Stimulated activated CD4-positive, alpha-beta T cell treated with anti-CD3 and anti-CD28 coated beads, Interleukin-1b, Interleukin-23, amount 100 ng/mL, for 4 hours (primary cell): ENCODE measurements at places on chromosomes 4 and X.

DNA sequence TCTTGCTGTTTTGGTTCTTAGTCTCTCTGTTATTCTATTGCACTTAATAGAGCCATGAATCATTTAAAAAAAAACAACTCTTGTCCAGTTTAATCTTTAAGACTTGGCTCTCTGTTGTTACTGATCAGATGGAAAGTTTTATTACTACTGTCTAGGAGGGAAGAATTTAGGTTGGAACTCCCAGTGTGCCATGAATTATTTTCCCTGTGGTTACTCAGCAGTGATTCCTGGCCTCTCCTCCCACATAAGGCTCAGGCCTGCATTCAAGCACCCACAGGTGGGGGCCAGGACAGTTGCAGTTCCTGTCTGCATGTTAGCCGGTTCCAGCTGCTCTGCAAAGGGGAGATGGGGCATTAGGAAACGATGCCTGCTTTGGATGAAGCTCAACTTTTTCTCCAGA, 29.8 kb upstream of the ESX1 start:
- DNase-seq = no peak

DNA sequence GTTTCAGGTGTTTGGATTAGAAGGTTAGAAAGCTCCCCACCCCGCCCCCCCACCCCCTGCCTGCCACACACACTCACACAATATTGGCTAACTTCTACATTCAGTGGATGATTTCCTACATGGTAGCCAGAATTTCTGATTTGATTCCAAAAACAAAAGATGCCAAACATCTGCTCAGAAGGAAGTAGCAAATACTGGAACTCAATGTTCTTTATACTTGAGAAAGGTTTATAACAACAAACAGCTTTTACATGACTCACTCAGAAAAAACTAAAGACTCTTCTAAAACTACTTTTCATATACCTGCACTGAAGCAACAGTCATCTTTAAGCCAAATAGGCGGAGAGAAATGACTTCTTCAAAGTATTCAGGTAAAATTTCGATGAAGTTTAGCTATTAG, 750.5 kb upstream of the POU3F4 start:
- no peak for DNase-seq

DNA sequence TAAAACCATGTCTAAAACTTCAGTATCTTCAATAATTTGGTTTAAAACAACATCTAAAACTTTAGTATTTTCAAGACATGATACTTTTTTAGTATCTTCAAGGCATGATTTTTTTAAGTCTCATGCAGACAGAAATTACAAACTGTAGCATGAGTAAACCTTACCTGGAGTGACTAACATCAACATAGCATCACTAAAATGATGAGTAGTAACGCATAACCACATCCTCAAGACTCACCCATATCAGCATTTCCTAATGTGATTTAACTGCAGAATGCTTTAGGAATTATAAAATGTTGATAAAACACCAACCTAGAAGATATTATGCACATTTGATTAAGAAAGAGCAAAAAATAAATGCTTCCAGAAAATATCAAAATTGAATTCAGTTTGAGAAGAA, 19.7 kb upstream of the EDNRA start:
- no peak for DNase-seq

GRCh38 chrX:118702741-118703140, 24.7 kb upstream of the IL13RA1 start:
- no peak for DNase-seq

GRCh38 chr4:17236686-17237085, 275.2 kb downstream of the QDPR start:
- no peak for DNase-seq

DNA sequence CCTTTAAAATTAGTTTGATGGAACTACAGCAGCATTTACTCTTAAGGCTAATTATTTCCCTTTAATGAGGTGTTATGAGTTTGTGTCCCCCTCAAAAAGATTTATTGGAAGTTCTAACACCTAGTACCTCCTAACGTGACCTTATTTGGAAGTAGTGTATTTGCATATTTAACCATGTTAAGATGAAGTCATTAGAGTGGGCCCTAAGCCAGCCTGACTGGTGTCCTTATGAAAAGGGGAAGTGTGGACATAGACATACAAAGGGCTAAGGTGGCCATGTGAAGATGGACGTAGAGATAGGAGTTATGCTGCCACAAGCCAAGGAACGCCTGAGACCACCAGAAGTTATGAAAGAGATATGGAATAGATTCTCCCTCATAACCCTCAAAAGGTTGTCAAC, 985.4 kb upstream of the INTU start:
- DNase-seq = no peak

DNA sequence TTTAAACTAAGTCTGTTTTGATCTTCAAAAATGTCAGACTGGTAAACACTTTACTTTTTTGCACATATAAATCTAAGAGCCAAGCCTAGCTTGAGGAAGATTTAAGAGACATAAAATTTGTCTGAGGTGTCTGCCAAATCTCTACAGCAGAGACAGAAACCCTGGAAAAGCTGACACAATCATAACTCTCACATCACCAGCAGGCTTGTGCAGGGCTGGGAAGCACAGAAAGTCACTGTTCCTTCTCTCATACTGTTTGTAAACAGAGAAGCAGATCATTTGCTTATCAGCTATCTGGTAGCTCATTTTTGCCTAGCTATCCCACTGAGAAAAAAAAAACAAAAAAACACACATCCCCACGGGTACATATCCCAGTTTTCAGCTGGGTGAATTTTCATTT, 7.0 kb downstream of the ENOX2 start:
- no peak for DNase-seq

GRCh38 chr4:163702736-163703135, 208.2 kb downstream of the TMA16 start:
- no peak for DNase-seq

GRCh38 chr4:147707892-147708672, 23.8 kb upstream of the ARHGAP10 start:
- DNase-seq = no peak

- no peak for DNase-seq
These were observed 236.9 kb upstream of the EMCN start for GRCh38 chr4:100754751-100755150.

DNA sequence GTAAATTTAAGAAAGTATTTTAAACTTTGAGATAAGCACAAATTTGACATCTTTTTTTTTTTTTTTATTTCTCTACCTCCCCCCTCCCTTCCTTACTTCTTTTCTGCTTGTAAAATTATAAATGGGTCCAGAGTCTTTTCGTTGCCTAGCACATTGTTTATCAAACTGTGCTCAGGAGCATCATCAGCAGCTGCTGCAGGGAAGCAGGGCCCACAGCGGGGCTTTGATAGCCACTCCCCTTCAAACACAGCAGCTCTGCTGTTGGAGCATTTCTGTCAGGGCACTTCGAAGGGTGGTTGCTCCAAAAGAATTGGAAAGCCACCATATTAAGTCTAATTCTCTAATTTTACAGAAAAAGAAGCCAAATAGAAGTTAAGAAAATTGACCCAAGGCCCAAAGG, 588.3 kb downstream of the SPRY1 start:
- no peak for DNase-seq

DNA sequence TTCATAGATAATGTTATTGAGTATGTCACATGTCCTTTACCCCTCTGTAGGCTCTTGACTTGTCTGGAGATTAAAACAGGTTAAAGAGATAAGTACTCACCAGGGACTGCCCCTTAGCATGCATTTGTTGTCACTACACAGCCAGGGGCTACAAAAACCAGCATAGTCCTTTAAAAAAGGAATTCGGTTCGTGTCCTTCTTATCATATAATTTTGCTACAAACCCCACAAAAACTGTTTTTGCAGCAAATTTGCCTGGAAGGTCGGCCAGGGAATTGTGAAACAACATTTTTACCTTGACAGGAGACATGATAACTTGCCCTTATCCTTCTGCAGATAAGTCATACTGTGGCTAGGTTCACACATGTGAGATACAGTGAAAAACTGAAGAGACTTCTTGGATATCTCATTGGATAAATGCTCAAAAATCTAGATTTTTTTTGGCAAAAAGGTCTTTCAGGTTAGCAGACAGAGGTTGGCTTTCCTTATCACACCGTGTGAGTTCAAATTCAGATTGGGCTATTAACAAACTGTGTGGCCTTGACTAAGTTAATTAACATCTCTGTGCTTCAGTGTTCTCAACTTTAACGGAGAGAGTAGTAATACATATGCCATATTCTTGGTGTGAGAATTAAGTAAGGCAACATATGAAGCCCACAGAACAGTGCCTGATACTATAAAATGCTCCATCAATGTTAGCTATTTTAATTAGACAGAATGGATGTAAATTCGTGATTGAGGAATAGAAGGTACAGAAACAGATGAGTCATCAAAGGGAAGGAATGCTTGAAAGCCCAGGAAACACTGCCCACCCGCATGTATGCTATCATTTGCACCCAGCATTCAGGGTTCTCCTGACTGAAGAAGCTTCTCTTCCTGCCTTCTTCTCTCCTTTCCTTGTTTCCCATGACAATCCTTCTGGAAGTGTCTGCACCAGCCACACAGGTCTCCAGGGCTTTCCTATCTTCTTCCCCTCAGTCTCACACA, 30.0 kb downstream of the FAM9C start:
- DNase-seq = no peak

DNA sequence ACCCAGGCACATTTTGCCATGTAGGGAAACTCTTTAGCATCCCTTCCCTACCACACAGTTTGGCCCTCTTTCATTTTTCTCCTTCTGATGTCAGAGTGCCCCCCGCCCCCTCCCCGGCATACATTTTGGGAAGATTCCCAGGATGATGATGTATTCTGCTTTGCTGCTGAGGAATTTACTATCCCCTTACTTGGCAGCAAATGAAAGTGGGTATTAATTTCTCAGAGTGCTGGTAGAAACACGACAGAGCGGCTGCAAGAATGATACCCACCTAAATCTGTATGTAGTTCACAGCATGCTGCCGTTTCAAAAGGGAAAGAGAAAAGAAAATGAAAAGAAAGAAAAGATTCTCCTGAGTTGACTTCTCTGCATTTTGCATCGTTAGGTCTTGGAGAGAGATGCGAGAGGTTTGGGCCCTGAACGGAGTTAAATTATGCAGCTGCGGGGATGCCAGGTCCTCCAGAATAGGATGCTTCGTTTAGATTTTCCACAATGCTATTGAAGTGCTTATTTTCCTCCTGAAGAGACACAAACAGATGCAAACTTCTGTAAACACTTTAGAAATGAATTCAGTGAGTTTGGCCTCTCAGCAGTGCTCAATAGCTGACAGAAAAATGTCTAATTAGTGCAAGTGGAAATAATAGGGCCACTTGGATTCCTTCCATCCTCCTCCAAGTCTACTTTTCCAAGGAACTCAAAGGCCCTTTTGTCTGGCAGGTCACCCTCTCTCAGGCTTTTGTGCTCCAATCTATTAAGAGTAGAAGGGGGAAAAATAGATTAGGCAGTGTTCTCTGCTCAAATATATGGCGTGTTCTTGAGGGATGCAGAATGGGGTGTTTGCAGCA, 106.2 kb downstream of the ALPK1 start:
- DNase-seq = no peak

DNA sequence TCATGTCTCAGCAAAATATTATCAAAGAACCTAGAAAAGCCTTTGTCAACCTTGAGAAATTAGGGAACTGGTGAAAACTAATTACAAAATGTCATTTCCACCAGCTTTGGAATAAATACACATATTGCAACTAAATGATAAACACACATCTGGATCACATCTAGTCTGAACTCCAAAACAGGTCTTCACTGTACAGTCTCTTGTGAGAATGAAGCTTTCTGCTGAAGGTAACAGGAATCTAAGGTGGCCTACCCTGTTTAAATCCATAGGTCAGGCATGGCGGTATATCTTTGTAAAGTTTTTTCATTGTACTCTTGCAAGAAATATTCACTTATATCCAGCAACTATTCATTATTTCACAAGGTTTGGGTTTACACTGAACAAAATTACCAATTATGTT, 1.7 kb downstream of the SH3D19 start:
- DNase-seq = no peak

DNA sequence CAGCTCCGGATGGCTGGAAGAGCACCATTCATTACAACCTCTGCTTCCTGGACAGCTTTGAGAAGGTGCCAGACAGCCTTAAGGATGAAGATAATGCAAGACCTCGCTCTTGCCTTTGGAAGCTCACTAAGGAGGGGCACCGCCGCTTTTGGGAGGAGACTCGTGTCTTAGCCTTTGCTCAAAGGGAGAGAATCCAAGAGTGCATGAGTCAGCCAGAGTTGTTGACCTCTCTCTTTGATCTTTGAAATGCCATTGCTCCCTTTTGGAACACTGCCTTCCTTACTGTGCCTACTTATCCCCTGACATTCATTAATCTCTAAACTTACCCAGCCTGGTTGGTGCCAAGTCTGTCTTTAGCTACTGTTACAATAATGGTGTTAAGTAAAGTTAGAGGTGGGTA, 1.2 kb downstream of the FOXR2 start:
- DNase-seq = no peak

DNA sequence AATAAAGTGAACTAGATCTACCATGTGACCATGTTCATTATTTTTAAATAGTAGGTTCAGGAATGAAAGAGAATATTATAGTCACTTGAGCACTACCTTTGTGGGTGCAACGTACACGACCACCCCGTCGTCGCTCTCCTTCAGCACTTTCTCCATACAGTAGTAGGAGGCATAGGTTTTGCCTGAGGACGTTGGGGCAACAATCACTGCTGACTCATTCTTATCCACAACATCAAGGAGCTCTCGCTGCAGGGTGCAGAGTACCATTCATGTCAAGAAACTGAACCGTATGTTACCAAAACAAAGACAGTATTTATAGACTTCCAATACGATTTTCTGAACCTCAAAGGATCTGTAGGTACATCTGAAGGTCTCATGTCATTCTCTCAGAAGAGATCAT, 44.7 kb downstream of the DDX60 start:
- no peak for DNase-seq

GRCh38 chr4:105520819-105521790, 31.3 kb upstream of the ARHGEF38 start:
- DNase-seq = no peak

DNA sequence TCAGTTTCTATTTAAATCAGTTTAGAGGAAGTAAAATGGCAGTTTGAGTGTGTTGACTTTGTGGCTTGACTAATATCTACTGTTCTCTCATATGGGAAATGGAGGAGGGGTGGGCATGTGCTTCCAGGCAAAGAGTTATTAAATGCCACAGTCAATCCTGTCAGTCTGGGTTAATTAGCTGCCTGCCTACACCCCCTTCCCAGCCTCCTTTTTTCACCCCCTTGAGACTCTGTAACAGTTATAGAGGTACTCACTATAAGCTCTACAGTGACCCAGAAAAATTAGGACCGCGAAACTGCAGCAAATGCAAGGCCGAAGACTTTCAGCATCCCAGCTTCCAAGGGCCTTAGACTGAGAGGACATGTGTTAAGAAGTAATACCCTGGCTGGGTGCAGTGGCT, 165.2 kb downstream of the CORIN start:
- DNase-seq = no peak

GRCh38 chr4:38656111-38656510, 7.9 kb upstream of the KLF3 start:
- DNase-seq = no peak

DNA sequence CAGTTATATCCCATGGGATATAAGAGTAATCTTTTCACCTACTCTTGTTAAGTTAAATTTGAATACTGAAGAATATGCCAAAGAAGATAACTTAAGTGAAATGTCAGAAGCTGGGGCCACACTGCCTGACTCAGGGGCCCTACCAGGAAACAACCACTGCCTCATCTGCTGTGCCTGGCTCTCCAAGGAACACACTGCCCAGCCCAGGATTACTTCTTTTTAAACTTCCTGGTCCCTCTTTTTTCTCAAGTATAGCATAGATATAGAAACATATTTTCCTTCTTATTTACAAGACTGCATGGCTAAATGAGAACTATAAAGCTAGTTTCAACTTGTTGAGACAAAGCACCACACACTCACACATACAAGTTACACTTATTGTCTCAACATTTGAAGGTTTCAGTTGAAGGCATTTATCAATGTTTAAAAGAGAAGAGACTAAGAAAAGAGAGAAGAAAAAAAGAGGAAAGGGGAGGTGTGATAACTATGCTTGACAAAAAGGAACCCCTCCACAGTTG, 45.2 kb downstream of the MAML3 start:
- no peak for DNase-seq
